Neural cell (in vitro differentiated cells): ENCODE measurements at places on chromosomes 16 and 17. TPM values are rescaled to one million over a fixed set of nuclear protein-coding genes. Genes with fewer than 3 reads are reported as not detected.

OR3A1 gene
- polyA plus RNA-seq: not detected in 2 replicates

NOG gene
- 0.82 and 2.1 TPM in 2 replicates for polyA plus RNA-seq

CTRL gene
- 3.2 and 3.8 TPM in 2 replicates for polyA plus RNA-seq

FOXF1 gene
- not detected in 2 replicates for polyA plus RNA-seq

PRR29 gene
- 2.8 and 3.8 TPM in 2 replicates for polyA plus RNA-seq

SDF2 gene
- polyA plus RNA-seq: 113 and 129 TPM in 2 replicates

CCDC78 gene
- 8.8 and 10.7 TPM in 2 replicates for polyA plus RNA-seq

EVI2A gene
- polyA plus RNA-seq: not detected in 2 replicates

TTYH2 gene
- 0.40 and 2.5 TPM in 2 replicates for polyA plus RNA-seq

ZPBP2 gene
- not detected in 2 replicates for polyA plus RNA-seq

FXR2 gene
- polyA plus RNA-seq: 118 and 130 TPM in 2 replicates

KCNG4 gene
- not detected in 2 replicates for polyA plus RNA-seq

NDEL1 gene
- polyA plus RNA-seq: 25.7 and 33.8 TPM in 2 replicates

KRT33A gene
- polyA plus RNA-seq: not detected in 2 replicates

CRYM gene
- 3.8 TPM in 1 of 2 replicates, not detected in the other for polyA plus RNA-seq

NEUROD2 gene
- polyA plus RNA-seq: not detected in 2 replicates

NLGN2 gene
- 13.8 and 21.5 TPM in 2 replicates for polyA plus RNA-seq

ABCA10 gene
- 9.9 and 15.3 TPM in 2 replicates for polyA plus RNA-seq
